Omental fat pad (tissue), 4 donors: ENCODE measurements at places on chromosomes 5 and 9. TPM values are rescaled to one million over a fixed set of nuclear protein-coding genes. Genes with fewer than 3 reads are reported as not detected.

DNA sequence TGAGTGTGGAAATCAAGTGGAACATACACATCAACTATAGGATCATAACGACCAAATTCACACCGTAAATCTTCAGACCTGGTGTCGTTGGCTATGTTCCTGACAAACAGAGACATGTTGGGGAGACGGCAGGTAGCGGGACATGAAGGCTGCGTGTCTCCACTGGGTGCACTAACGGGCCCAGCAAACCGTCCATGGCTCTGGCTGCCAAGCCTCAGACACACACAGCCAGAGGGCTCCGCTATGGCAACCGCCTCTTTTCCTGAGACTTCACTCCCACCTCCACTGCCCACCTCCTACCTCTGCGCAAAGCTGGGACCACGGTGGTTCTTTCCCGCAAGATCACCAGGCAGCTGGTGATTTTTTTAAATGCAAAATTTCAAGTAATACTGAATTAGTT is 16.3 kb downstream of the TMEM38B start:
- no peak for DNase-seq

DNA sequence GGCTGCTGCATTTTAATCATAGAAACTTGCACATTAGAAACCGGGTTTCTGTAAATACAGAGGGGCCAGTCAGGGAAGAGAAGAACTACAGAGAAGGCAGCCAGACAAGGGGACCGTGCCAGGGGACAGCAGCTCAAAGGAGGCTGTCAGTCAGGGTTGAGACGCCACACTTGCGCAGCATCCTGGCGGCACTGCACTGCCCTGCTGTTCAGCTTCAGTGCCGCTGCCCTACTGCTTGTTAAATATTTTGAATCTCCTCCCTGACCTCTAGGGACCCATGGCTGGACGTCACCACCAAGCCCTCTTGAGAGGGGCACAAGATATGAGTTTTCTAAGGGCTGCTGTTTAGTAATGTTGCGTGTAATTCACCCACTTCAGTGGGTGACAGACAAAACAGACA is 43.6 kb upstream of the ZBTB43 start:
- DNase-seq: no peak

DNA sequence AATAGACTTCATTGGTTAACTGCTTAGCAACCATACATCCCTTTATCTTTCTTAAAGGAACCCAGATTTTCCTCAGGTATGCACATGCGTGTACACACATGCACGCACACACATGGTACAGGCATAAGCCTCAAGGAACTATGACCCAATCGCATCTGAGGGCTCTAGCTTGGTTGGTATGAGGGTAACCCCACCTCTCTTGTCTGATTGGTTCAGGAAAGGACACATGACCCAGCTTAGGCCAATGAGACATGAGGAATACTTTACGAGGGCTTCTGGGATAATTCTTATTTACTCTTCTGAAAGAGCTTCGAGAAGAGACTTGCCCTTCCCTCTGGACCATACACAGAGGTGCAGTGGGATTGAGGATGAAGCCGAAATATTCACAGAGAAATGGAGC is 141.9 kb downstream of the FRMD3 start:
- DNase-seq: no peak

DNA sequence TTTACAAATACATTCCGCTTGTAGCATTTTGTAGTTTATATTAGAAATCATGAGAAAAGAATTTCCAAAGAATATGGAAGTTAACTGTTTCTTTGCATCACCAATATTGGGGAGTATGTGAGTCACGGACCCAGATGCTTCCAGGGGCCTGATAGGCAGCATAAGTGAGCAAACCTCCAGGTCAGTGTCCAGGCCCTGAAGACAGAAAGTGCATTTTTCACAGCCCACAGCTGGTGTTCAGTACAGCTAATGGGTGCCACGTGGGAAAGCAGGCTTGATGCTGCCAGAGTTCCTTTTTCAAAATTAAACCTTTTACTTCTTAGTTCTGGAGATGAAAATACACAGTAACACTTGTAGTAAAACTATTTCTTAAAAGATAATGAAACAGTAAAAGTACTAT is 454.4 kb upstream of the ACTBL2 start:
- DNase-seq: no peak

Gene FAM81B
- not detected for total RNA-seq

Gene C9orf50
- not detected for total RNA-seq
